ENCODE measurements at places on chromosomes 7 and 10. TPM values are rescaled to one million over a fixed set of nuclear protein-coding genes. Genes with fewer than 3 reads are reported as not detected.

- no peak for DNase-seq
These were observed 2.0 kb downstream of the REPIN1 start for GRCh38 chr7:150370612-150371071.

DNA sequence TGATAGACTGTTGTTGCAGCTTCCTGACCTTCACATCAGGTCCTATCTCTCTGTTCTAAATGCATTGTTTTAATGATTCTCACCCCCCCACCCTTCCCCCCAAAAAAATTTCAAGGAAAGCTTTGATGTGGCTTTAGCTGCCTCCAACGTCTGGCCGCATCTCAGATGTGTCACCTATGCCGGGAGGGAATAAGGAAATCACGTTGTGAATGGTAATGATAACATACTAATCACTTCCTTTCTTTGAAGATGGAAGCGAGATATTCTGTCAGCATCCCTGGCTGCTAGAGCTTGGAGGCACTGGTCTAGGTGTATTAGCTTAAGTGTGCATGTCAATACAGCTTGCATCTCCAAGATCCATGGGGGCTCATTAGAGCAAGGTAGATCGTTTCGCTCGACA is 89.6 kb downstream of the VTI1A start:
- no peak for DNase-seq

DNA sequence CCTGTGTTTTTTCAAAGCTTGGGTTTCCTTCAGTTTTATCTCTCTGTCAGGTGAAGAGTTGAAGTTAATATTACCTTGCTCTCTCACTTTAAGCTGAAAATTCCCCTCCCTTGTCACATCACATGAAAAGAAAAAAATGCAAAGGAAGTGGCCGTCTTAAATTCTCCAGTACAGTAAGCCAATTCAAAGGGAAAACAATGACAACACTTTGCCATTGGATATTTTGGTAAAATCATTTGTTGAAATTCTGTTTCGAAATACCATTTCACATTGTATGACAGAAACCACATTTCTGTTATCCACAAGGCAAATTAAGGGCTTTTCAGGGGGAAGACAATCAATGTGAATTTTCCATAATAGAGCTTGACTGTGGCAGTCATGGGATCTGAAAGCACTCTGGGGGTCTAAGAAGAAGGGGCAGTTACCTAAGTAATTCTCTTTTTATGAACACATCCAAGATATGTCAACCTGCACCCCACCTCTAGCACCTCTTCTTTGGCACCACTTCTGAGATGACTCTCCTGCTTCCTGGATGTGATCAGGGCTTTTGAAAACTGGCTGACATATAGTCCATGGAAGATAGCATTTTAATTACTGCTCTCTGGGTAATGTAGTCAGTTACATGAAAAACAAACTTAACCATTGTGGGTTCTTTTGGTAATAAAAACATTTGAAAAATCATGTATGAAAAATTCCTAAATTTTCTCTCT is 63.8 kb downstream of the ENTPD1 start:
- DNase-seq: no peak

DNA sequence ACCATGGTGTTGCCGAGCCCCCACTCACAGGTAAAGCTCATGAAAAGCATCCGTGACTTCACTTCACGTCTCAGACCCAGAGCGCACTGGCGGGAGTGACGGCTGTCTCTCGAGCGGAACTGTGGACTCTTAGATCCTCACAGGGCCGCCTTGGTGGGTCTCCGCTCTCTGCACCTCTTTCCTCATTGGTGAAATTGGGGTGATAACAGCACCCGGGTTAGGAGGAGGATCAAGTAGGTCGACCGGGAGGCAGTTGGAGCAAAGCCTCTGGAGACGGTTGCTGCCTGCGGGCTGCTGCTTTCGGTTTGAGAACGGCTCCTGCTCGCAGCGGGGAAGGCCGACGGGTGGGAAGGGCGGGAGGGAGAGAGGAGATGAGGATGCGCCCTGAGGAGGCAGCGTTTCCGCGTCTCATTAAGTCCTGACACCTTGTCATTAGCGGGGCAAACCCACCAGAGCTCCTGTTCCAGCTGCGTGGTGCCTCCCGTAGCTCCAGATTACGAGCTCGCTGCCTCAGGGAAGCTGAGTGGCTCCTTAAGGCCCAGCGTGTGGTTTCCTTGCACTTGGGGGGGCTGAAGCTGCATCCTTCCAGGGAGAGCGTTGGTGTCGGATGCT is 51.9 kb upstream of the CFAP46 start:
- no peak for DNase-seq

DNA sequence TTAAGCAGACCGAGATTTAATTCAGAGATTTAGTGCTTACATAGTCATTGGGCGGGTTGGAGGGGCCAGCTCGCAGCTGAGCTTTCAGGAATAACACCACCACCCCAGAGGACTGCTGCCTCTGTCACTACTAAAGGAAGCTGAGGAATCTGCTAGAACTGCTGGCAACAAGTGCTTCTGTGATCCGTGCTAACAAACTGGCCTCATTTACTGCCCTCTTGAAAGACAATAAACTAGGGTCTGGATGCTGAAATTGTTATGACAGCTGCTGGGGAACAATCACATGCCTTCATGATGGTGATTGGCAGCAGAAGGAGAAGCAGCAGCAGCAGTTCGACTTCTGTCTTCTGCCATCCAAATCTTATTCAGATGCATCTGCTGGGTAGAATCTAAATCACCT is 285.5 kb upstream of the TAC1 start:
- no peak for DNase-seq

Gene TRIM24
- 28.1 TPM for total RNA-seq

Gene GIMAP2
- total RNA-seq: 10.7 TPM

Gene ST8SIA6
- 32.1 TPM for total RNA-seq

Measured in breast epithelium (tissue), 4 donors.